Activated CD4-positive, alpha-beta T cell treated with anti-CD3 and anti-CD28 coated beads, Interleukin-2, amount 50 U/mL, for 24 hours (primary cell): ENCODE measurements at places on chromosomes 12 and 14.

DNA sequence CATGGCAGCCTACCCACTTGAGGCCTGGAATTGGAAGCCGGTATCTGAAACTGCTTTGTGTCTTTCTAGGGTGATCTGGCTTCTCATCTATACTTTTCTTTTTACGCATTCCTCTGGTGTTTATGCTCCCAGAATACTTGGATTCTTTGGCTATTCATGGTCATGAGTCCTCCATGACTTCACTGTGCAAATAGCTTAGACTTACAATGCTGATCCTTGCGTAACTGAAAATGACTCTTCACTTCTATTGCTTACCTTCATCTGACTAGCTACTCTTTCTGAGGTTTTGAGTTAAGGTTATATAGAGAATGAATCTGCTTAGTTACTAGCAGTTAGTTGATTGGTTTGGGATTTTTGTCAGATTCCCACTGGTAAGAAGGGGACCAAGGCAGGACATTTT, 121.7 kb upstream of the NOVA1 start:
- no peak for DNase-seq

GRCh38 chr12:75712223-75712622, 200.8 kb upstream of the KRR1 start:
- no peak for DNase-seq

DNA sequence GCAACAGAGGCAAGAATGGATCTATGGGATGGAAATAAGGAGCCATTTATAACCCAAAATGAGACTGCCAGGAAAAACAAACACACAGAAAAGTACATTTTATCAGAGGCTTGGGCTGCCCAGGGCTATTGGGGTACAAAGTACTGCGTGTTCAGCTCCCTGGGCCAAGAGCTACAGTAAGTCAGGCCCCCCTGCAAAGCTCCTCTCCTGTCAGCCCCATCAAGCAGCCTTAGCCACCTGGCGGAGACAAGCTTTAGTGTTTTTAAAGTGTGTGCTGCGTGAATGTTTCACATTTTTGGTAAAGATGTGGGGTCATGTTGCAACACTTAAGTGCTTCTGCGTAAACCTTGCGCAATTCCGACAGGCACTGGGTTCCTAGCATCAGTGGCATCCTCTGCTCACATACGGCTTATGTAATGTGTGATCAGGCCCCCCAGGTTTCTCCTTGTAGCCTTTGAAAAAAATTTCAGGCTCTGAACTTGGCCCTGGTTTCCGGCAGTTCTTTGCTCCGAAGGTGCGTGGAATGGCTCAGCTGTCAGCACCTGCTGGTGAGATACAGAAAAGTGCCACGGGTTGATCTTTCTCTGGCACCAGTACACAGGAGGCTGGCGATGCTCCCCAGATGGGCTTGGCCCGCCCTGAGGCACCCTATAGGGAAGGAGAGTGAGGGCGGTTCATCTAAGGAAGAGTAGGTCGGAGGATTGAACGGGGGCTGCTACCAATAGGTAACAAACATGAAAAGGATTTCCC, 198.7 kb upstream of the EEA1 start:
- DNase-seq = no peak

DNA sequence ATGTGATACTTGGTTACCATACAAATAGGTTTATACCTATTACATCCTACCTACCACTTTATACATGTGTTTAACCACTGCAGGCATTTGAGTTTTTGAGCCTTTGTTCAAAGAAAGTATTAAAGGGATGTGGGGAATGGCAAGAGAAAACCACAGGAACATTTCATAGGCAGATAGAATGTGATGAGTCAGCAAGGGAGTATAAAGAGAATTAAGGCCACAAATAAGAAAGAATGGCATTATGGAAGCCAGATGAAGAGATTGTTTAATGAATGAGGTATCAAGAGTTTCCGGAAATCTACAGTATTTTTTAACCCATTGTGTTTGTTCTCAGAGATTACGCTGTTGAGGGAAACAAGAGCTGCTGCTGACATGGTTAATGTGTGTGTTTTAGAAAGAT, 66.9 kb downstream of the METTL25 start:
- no peak for DNase-seq

GRCh38 chr14:24365600-24366412, 2.2 kb upstream of the NFATC4 start:
- peak; percentile 48 for DNase-seq
